Right lobe of liver (tissue), 6 donors: ENCODE measurements at places on chromosomes 4 and X. TPM values are rescaled to one million over a fixed set of nuclear protein-coding genes. Genes with fewer than 3 reads are reported as not detected.

ODAPH gene
- total RNA-seq: not detected

PRSS12 gene
- 0.37 TPM for total RNA-seq

DNA sequence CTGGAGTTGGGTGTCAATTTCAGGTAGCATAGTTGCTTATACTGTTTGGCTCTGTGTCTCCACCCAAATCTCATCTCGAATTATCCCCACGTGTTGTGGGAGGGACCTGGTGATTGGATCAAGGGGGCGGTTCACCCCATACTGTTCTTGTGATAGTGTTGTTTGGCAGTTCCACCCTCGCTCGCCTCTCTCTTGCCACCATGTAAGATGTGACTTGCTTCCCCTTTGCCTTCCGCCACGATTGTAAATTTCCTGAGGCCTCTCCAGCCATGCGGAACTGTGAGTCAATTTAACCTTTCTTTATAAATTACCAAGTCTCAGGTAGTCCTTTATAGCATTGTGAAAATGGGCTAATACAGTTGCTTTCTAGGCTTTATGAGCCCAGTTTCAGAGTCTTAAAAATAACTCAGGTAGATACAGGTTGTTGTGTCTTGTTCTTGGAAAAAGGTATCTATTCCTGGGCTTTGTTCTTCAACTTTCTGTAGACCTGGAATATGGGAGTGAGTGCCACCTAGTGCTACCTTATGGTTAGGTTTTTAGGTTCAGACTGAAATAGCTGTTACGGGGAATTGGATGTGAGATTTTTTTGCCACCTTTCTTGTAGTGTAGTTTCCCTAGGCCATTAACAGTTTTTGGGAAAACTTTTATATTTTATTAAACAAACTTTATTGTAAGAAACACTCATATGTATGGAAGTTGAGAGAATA, 15.6 kb downstream of the PGK1 start:
- H3K4me3 ChIP-seq: no peak overlapping the region
- no peaks in the 10 kb centered on the region for H3K4me1 ChIP-seq
- no peak overlapping the region for H3K27ac ChIP-seq
- DNase-seq: no peak
- no peaks in the 10 kb centered on the region for H3K36me3 ChIP-seq
- no peaks in the 10 kb centered on the region for H3K27me3 ChIP-seq

DNA sequence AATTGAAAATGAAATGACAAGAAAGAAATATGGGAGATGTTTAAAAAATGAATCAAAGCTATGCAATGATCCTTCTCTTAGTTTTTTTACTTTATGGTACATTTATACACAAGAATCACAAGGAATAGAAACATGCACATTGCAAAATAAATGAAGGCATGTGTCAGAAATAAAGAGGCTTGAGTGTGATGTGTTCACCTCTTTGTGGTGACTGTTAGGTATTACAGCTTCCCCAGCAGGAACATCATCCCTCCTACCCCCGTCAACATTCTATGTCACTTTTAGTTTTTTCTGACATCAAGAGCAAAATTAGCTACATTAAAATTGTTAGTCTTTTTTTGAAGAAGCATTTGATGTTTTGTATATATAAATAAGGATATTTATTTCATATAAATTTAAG, 214.8 kb downstream of the SLC4A4 start:
- no peaks in the 10 kb centered on the region for H3K27me3 ChIP-seq
- H3K27ac ChIP-seq: no peak overlapping the region
- no peak for DNase-seq
- H3K36me3 ChIP-seq: no peaks in the 10 kb centered on the region
- H3K4me1 ChIP-seq: no peaks in the 10 kb centered on the region

DNA sequence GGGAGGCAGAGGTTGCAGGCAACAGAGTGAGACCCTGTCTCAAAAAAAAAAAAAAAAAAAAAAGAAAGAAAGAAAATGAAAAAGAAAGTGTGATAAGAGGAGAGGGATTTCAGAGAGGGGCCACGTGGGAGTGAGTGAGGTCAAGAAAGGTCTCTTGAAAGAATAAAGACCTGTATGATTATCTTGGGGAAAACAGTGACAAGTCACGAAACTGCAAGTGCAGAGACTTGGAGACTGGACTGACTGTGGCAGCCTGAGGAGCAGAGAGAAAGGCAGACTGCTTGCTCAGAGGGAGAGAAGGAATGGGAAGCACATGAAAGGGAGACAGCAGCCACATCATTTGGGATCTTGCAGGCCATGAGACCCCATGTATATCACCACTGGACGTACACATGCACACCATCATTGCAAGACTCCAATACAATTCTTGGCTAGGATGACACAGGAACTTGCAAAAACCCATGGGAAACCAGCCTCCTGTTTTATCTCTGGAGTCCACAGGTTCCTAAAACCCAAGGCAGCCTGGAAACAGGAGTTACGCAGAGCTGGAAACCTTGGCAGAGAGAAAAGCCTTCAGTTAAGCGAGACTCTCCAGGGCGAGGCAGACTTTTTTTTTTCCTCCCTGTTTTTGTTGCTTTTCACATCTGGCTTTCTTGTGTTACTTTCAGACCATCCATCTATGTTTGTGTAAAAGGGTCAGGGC, 207.0 kb upstream of the TBL1X start:
- no peaks in the 10 kb centered on the region for H3K27me3 ChIP-seq
- DNase-seq: no peak
- H3K36me3 ChIP-seq: no peaks in the 10 kb centered on the region
- no peaks in the 10 kb centered on the region for H3K4me1 ChIP-seq
- no peak overlapping the region for H3K4me3 ChIP-seq
- no peak overlapping the region for H3K27ac ChIP-seq

- no peaks in the 10 kb centered on the region for H3K4me1 ChIP-seq
- no peak for DNase-seq
- H3K27ac ChIP-seq: no peak overlapping the region
- H3K36me3 ChIP-seq: peaks cover 27% of the 10 kb centered on the region
- H3K4me3 ChIP-seq: no peak overlapping the region
Measured at GRCh38 chr4:73127839-73128453, 58.4 kb upstream of the COX18 start.

SYNPO2 gene
- total RNA-seq: 2.7 TPM

DNA sequence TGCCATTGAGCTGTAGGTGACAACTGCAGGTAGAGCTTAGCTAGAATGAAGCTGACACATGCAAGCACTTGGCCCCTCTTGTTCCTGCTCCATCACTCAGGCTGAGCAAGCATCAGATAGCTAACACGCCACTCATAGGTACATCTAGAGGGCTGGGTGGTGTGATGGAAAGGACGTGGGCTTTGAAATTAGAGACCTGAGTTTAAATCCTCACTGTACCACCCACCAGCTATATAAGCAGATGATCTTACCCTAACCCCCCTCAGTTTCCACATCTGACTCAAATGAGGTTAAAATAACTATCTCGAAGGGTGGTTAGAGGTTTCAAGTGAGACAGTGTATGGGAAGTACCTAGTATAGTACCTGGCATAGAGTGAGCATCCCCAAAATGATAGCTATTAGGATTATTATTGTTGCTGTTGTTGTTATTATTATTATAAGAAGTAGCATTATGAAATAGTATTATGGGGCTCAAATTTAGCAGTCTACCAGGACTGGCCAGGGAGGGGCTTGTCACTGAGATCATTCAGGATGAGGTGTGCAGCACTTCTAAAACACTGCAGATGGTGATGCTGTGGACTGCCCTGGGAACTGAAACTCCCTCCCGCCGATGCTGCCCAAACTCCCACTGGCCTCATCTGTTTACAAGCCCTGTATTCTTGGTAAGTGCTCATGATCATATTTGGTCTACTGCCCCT, 59.0 kb downstream of the REELD1 start:
- no peak for DNase-seq
- no peaks in the 10 kb centered on the region for H3K27me3 ChIP-seq
- H3K4me3 ChIP-seq: no peak overlapping the region
- H3K27ac ChIP-seq: no peak overlapping the region
- H3K4me1 ChIP-seq: no peaks in the 10 kb centered on the region

- no peak overlapping the region for H3K27ac ChIP-seq
- no peaks in the 10 kb centered on the region for H3K36me3 ChIP-seq
- no peak overlapping the region for H3K4me3 ChIP-seq
- H3K4me1 ChIP-seq: no peaks in the 10 kb centered on the region
- no peak for DNase-seq
Measured at GRCh38 chr4:93396272-93396671, 432.3 kb upstream of the ATOH1 start.

CXorf49 gene
- total RNA-seq: not detected

GRCh38 chrX:139187738-139188137, 342.8 kb upstream of the F9 start:
- no peaks in the 10 kb centered on the region for H3K27me3 ChIP-seq
- H3K27ac ChIP-seq: no peak overlapping the region
- no peaks in the 10 kb centered on the region for H3K4me1 ChIP-seq
- no peak for DNase-seq
- H3K36me3 ChIP-seq: no peaks in the 10 kb centered on the region

ERAS gene
- total RNA-seq: not detected

DNA sequence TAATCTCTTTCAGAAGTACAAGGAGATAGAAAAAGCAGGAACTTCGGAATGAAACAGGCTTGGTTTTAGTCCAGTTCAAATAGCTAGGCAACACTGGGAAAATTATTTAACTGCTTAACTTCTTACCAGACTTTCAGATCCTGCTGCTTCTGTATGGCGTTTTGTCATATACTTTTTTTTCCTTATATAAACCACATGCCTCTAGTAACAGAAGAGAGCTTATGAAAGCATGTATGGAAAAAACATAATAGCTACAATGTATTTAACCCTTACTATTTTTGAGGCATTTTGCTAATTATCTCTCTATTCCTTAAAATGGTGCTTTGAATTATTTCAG, 439.6 kb downstream of the INPP4B start:
- H3K36me3 ChIP-seq: no peaks in the 10 kb centered on the region
- H3K4me3 ChIP-seq: no peak overlapping the region
- H3K27me3 ChIP-seq: no peaks in the 10 kb centered on the region

SLC2A9 gene
- 18.9 TPM for total RNA-seq

DNA sequence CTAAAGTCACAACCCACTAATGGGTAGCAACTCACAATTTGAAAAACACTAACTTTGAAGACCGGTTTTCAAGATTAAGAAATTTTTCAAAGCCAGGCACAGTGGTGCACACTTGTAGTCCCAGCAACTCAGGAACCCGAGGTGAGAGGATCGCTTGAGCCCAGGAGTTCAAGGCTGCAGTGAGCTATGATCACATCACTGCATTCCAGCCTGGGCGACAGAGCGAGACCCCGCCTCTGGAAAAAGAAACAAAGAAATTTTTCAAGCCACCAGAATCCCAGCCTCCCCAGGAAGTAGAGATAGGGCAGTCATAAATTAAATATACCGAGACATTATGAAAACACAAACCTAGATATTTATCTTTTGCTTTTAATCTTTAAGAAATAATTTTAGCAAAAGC, 13.0 kb downstream of the SMARCA1 start:
- DNase-seq: no peak
- no peaks in the 10 kb centered on the region for H3K27me3 ChIP-seq
- peaks cover 7% of the 10 kb centered on the region for H3K36me3 ChIP-seq
- no peak overlapping the region for H3K4me3 ChIP-seq
- H3K27ac ChIP-seq: no peak overlapping the region
- H3K4me1 ChIP-seq: no peaks in the 10 kb centered on the region

GRCh38 chrX:15750611-15751154, 12.6 kb downstream of the CA5B start:
- H3K4me3 ChIP-seq: no peak overlapping the region
- no peaks in the 10 kb centered on the region for H3K4me1 ChIP-seq
- no peak overlapping the region for H3K27ac ChIP-seq
- no peaks in the 10 kb centered on the region for H3K27me3 ChIP-seq
- no peaks in the 10 kb centered on the region for H3K36me3 ChIP-seq

DNA sequence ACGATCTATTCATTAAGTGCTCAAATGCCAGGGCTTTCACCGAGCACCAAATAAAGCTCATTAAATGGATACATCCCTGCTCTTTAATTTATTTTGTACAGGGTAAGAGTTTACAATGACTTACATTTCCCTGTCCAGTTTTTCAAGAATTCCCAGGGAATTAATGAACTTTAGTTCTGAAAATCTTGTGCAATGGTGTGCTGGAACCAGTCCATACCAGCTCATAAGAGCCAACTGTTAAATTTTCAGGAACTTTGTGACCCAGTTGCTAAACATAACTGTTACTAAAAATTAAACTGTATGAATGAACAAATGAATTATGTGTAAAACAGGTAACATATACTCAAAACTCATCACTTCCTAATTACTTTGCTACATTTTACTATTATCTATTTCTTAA, 191.7 kb upstream of the RASGEF1B start:
- H3K4me1 ChIP-seq: no peaks in the 10 kb centered on the region
- no peaks in the 10 kb centered on the region for H3K27me3 ChIP-seq
- DNase-seq: no peak
- H3K27ac ChIP-seq: peak overlapping the region; percentile 63
- H3K36me3 ChIP-seq: no peaks in the 10 kb centered on the region

GRCh38 chrX:72316408-72317110, 10.8 kb upstream of the CITED1 start:
- H3K4me3 ChIP-seq: no peak overlapping the region
- H3K4me1 ChIP-seq: no peaks in the 10 kb centered on the region
- no peaks in the 10 kb centered on the region for H3K36me3 ChIP-seq
- H3K27me3 ChIP-seq: no peaks in the 10 kb centered on the region

DNA sequence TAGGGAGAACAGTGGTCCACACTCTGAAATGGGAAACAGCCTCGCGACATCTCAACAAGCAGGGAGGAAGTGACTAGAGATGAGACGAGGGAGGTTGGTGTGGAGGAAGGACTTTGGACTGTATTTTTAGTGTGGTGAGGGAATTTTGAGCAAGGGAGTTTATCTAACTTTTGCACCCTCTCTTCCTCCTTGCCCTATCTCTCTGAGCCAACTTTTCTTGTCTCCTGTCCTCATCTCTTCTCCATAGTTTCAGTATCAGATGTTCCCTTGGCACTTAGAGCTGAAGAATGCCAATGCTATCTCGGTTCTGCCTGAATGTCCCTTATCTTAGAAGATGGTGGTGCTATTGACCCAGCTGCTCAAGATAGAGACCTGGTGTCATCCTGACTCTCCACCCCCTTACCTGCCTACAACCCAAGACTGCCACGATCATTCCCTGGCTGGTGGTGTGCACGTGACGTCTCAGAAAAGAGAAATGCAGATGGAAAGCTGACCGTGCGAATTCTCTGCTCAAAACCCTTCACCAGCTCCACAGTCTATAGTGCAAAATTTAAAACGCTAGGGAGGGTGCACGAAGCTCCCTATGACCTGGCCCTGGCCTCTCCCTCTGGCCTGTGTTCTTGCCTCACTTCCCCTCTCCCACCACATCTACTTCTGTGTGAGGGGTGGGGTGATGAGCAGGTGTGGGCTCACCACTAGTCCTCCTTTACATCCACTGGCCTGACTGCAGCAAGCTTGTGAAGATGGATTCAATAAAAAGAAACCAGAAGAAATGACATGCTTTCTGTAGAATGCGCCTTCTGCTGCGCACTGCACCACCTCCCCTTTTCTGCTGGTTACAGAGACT, 20.9 kb downstream of the MPP1 start:
- no peaks in the 10 kb centered on the region for H3K27me3 ChIP-seq
- no peak overlapping the region for H3K27ac ChIP-seq
- no peaks in the 10 kb centered on the region for H3K36me3 ChIP-seq
- no peak for DNase-seq
- H3K4me1 ChIP-seq: no peaks in the 10 kb centered on the region
- H3K4me3 ChIP-seq: no peak overlapping the region
